Stimulated activated CD4-positive, alpha-beta T cell treated with anti-CD3 and anti-CD28 coated beads, TNF-alpha, amount 100 ng/mL, for 1 hour (primary cell): ENCODE measurements at places on chromosomes 7 and 10.

DNA sequence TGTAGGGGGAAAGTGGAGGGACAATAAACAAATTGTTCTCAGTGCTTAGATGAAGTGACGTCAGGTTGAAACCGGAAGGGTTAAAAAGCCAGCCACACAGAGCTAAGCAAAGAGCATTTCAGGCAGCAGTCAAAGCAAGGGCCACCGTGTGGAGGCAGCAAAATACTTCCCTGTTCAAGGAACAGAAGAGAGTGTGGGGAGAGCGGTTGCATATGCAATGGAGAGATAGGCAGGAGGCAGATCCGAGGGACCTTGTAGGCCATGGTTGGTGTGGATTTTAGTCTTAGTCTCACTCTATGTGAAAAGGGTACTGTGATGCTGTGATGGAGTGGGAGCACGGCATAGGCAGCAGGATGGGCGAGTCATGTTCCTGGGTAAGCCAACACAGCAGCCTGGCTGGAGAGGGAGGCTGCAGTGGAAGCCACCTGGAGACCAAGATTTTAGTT, 3.8 kb upstream of the STN1 start:
- DNase-seq: no peak

DNA sequence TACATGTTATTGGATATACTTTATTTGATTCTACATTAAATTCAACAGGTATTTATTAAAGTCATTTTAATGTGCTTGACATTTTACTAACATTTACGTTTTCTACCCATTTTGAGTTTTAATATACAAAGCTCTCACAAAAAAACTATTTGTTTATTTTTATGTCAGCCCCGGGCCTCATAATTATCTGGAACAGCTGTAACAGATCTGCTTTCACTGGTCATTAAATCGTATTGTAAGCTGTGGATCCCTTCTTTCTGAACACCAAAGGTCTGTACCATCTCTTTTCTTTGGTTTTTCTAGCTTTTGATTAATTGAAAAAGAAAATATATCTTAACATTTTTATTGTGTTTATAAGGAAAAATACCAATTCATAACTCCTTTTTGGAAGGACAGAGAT, 73.5 kb downstream of the SEMA3E start:
- DNase-seq: no peak

DNA sequence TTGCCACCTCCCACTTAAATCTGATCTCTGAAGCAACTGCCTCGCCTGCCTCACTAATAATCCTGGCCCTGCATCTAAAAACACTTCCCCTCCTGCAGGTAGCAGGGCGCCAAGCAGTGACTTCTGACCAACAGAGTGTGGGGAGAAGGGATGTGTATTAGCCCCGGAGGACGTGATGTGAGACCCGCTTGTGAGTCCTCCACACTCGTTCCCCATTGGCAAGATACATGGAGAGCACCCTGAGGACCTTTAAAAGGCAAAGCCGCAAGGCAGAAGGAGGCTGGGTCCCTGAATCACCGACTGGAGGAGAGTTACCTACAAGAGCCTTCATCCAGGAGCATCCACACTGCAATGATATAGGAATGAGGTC, 6.1 kb upstream of the PILRA start:
- DNase-seq: no peak

DNA sequence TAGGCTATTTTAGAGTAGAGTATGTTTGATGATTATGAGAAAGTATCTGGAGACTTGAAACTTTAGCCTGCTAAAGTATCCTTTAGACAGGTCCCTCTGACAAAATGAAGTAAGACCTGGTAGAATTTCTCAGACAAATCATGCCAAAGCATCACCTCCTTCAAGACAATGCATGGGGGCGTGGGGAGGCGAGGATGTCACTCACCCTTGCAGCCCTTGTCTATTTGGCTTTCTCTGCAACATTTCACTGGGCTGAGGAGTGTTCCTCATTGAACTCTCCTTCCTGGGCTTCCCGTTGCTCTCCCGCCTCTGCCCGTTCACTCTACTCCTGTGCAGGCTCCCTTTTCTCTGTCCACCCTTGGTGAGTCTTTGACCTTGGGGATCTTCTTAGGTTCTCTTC, 98.5 kb downstream of the JAZF1 start:
- DNase-seq: no peak

DNA sequence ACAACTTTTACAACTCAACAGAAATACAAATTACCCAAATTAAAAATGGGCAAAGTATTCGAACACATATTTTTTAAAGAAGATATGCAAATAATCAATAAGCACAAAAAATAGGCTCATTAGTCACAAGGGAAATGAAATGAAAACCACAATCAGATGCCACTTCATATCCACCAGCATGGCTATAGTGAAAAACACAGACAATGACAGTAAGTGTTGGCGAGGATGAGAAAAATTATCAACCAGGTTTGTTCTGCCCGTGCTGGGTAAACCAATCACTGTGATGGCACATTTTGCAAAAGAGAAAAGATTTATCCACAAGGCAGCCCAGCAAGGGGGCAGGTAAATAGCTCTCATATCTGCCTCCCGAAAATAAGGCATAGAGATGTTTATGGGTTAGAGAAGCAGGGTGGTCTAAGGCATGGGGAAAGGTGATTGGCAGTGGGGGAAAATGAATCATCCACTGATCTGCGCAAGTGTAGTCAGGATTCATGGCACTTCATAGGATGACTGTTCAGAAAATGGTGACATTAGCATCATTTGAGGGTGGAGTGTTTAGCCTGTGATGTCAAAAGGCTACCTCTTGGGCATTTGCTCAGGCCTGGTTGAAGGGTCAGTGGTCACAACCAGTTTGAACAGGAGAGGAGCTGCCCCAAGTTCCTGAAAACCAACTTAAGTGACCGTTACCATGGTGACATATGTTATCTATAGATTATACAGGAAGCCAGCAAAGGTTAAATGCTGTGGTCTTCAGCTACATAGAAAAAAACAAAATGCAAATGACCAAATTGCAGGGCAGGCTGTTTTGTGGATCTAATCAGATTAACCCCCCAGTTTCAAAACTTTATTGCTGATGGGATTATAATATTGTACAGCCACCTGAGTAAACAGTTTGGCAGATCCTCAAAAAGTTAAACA, 8.0 kb upstream of the CFAP70 start:
- DNase-seq: no peak

GRCh38 chr7:38211940-38212339, 33.9 kb downstream of the STARD3NL start:
- DNase-seq: no peak

DNA sequence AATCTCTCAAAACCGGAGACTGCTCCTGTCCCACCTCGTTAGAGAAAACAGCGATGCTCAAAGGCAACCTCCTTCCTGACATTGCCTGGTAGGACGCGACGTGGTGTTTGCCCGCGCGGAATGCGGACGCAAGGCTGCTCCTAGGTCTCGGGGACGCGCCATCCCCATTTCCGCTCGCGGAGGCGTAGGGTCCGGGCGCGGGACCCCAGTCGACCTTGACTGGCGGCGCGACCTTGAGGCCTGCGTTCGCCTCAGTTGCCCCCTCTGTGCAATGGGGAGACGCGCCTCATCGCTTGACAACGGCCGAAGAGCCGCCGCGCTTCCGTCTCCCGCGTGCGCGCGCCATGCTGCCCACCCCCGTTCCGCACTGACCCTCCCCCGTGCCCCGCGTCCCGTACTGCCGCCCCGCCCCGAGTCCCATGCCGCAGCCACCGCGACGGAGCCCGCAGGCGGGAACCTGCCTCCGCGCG, 412 bp upstream of the PPIA start:
- DNase-seq: no peak

GRCh38 chr7:149666360-149666945, 106.9 kb downstream of the ZNF467 start:
- DNase-seq: no peak
